ENCODE measurements at places on chromosomes 1 and 21.
A peak's percentile ranks its signal among the peaks of the same experiment; 100 is the strongest.

GRCh38 chr1:244901400-244902015 lies 37.2 kb upstream of the HNRNPU start:
- DNase-seq, result no peak

- DNase-seq, result peak; percentile 85
Observed at GRCh38 chr1:110780600-110781484, 92.1 kb upstream of the CD53 start.

- no peak for DNase-seq
Observed at GRCh38 chr21:43372663-43373361, 54.1 kb downstream of the SIK1 start.

DNA sequence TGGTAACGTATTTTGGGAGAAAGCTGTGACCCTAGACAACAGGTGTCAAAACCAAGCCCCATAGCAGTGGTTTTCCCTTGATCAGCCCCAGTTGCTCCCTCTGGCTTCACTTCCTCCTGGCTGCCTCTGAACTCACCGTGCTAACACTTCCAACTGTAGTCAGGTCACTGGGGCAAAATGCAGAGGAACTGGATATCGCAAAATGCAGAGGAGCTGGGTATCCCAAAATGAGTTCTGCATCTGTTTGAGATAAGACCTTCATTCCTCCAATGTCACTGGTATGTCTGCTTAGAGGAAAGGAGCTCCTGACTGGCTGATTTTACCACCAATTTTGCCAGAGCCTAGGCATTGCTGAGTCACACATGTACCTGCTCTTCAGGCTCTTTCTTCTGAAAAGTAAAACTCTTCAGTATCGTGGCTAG lies 19.6 kb upstream of the TACSTD2 start:
- DNase-seq, result no peak

DNA sequence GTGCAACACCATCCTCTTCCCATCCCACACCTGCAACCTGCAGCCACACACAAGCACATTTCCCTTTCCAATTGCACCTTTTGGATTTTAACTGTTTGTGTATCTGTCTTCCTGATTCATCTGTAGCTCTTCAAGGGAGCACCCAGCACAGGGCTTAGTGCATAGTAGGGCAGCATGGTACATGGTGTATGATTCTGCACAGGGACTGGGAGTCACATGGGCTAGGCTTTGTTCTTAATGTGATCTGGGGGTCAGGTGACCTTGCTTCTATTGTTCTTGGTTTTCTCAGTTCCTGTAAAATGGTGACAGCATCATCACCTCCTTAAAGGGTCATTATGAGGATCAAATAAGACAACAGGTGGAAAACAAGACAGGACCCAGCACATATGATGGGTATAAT lies 419.3 kb downstream of the MATN1 start:
- DNase-seq, result no peak

- no peak for DNase-seq
Observed at GRCh38 chr1:164651351-164651951, 92.5 kb downstream of the PBX1 start.

GRCh38 chr1:94503153-94503552 lies 38.4 kb downstream of the F3 start:
- DNase-seq, result no peak

- no peak for DNase-seq
Observed at GRCh38 chr1:54874079-54874830, 12.7 kb downstream of the DHCR24 start.

GRCh38 chr1:212290608-212291007 lies 5.4 kb downstream of the PPP2R5A start:
- no peak for DNase-seq

GRCh38 chr1:111669268-111669667 lies 49.7 kb downstream of the RAP1A start:
- no peak for DNase-seq

GRCh38 chr1:1832820-1833219 lies 54.5 kb upstream of the NADK start:
- no peak for DNase-seq

DNA sequence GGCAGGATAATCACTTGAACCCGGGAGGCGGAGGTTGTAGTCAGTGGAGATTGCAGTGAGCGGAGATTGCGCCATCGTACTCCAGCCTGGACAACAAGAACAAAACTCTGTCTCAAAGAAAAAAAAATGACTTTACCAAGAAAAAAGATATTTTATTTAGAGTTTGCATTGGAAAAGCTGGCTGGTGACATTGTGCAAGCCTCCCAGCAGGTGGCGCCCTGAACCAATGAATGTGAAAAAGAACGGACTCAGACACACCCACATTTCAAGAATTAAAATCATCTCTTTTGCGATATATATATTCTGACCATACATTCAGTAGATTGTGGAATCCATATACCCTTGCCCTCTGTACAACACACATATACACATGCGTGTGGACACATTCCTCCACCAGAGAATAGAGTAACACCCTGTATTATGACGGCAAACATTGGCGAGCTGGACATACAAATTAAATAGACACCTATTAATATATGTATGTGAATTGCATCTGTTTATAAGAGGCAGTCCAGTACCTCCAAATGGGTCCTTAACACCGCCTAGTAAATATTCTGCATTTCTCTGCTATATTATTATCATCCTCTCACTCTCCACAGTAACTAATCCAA lies 39.0 kb upstream of the CADM3 start:
- DNase-seq, result peak; percentile 69

- peak; percentile 67 for DNase-seq
Observed at GRCh38 chr1:151251656-151252470, 2.7 kb upstream of the PSMD4 start.

DNA sequence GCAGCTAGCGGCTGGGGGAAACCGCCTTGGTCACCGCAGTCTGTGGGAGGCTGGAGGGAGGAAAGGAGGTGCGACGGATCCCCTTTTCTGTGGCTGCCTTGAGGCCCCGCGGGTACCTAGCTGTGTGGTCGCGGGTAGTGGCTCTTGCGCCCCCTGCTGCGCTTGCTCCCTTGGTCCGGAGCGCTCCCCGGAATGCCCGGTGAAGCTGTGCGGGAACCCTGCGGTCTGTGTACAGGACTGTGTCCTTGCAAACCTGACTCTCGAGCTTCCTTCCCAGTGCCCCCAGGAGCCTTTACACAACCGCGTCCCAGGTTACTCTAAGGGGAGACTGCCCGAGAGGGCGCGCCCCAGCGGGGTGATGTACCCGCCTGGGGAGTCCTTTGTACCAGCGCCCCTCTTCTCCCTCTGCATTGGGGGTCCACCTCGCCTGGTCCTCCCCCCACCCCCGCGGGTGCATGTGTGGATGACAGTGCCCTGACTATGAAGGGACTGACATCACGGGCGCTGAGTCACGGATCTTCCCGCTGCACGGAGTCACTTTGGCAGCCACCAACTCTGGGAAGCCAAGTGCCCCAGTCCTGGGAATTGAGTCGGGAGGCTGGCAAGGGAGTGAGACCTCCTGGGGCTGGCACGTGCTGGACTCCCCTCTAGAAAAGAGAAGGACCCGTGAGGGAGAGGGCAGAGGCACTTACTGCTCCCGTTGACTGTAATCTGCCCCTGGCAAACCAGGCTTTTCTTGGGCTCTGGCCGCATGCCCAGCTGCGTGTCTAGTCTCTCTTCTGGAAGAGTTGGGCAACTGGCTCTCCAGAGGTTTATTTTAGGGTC lies 816 bp downstream of the IL6R start:
- DNase-seq, result peak; percentile 52

- DNase-seq, result no peak
Observed at GRCh38 chr1:24109686-24110475, 2.1 kb downstream of the MYOM3 start.

DNA sequence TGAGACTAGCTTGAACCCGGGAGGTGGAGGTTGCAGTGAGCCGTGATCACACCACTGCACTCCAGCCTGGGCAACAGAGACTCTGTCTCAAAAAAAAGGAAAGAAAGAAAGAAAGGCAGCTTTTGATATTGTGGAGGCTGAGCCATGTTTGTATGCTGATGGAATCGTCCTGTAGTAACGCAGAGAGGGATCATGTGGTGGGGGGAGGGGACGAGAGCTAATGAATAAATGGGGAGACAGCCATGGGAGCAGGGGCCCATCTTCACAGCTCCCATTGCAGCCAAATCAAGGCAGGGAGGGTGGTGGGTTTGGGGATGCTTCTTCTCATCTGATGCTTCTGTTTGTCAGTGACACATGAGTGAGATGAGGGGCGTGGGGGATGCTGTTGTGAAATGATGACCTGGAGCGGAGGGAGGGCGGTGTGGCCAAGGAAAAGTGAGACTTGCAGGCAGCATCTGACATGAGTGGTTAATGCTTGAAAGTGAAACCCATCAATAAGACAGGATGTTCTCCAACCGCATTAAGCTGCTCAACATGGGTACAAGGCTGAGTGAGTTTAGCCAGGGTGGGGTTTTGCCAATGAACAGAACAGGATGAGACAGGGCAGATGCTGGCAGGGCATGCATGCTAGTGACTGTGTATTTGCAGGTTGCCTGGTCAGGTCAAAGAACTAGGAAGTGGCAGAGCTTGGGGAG lies 16.7 kb downstream of the SPATA21 start:
- no peak for DNase-seq

DNA sequence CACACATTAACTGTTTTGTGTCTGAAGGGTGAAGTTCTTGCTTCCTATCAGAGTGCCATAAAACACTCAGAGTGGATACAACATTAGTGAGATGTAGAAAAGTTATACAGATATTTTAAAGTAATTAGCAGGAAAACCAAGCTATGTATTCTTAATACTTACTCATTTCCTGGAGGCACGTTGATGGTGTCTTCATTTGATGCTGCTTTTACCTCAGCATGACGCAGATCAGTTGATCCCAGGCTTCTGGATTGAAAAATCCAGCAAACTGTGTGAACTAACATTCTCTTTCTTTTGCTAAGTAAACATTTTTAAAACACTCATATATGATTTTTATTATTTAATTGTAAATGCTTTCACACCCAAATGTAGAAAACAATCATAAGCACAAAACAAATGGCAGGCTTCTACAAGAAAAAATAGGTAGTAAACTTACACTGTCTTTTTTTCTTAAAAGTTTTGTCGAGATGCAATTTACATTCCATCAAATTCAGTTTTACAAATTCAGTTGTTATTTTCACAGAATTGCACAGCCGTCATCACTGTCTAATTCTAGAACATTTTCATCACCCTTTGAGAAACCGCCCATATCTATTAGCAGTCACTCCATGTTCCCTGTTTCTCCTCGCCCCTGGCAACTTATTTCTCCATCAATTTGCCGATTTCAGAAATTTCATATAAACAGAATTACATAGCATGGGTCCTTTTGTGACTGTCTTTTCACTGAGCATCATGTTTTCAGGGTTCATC lies 198.9 kb downstream of the LRRC7 start:
- DNase-seq, result no peak

- no peak for DNase-seq
Observed at GRCh38 chr1:209434066-209434465, 149.4 kb upstream of the CAMK1G start.

DNA sequence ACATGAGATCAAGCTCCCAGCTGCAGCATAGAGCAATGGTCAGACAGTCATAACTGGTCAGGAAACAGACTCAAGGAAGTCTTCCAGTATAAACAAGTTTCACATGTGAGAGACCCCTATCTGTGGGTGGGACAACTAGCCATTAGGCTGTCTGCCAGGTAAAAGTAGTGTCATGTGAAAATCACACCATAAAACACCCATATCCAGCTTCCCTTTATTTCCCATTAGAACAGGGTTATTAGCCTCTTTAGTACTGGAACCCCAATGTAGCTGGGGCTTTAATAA lies 426.7 kb downstream of the KCNT2 start:
- no peak for DNase-seq

GRCh38 chr1:53061859-53062707 lies at the start of gene PODN:
Gene PODN (plus strand): TSS chr1:53062213. CDS start chr1:53069856, 7,643 bp downstream.
- no peak for DNase-seq

DNA sequence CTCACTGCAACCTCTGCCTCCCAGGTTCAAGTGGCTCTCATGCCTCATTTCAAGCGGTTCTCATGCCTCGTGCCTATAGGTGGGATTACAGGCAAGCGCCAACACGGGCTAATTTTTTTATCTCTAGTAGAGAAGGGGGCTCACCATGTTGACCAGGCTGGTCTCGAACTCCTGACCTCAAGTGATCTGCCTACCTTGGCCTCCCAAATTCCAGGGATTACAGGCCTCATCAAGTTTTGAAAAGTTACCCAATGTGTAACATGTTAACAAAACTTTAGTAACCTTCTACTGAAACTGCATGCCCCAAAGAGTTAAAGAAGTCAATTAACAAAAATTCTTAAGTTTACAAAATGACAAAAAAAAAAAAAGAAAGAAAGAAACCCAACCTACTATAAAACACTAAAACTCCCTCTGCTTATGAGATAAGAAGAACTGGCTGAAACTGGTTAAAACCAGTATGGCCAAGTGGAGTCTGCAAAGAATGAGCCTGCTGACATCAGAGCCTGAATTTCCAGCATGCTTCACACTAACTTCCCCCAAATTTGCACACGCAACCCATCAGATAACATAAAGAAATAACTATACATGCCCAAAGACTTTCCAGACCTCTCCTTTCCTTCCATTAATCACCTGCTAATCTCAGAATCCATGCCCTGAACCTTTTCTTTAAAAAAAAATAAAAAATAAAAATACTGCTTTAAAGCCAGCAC lies 25.5 kb upstream of the PSMG1 start:
- DNase-seq, result no peak

DNA sequence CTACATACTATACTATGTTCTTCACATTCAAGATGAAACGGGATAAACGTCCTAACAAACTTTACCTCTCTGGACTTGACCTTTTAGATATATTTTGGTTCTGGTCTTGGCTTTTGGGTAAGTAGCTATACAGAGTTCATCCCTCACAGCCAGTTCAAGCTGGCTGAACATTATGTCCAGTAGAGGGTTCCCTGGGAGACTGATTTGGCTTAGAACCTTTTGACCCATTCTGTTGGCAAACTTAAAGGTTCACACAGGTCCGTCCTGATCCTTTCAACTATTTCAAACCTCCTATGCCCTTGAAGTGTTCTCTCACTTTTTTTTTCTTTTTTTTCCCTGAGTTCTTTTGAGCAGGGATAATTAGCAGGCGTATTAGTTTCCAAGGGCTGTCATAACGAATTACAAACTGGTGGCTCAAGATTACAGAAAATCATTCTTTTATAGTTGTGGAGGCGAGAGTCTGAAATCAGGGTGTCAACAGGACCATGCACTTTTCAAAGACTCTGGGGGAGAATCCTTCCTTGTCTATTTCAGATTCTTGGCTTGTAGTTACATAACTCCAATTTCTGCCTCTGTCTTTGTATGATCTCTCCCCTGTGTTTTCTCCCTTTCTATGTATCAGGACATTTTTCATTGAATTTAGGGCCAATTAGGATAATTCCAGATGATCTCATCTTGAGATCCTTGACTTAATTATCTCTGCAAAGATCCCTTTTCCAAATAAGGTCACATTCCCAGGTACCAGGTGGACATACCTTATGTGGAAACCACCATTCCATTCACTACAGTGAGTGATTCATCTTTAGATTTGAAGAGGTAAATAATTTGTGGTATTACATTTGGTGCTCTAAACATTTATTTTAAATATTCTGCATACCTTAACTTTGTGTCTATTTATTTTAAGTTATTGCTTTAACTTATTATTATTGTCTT lies 257.4 kb upstream of the USP25 start:
- no peak for DNase-seq

GRCh38 chr21:14480411-14481031 lies 65.6 kb downstream of the SAMSN1 start:
- DNase-seq, result no peak

- no peak for DNase-seq
Observed at GRCh38 chr1:232837087-232837486, 31.9 kb downstream of the MAP10 start.

All from urothelium cell line (cell line).